ENCODE measurements at places on chromosomes 5 and 9.

DNA sequence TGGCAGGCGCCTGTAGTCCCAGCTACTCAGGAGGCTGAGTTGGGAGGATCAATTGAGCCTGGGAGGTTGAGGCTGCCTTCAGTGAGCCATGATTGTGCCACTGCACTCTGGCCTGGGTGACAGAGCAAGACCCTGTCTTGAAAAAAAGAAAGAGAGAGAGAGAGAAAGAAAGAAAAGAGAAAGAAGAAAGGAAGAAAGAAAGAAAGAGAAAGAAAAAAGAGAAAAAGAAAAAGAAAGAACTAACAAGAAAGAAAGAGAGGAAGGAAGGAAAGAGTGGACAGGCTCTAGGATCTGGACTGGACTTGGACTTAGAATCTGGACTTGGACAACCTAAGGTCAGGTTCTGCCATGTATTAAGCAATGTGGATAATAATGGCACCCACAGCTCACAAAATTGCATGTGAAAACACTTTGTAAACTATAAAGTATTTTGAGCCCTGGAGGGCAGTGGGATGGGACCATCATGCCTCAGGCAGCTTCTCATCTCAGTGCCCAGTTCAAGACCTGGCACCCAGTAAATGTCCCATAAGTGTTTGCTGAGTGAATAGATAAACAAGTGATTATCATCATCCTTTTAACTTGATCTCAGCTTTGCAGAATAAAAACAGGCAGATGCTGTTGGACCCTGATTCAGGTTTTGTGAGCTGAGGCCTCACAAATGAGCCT, 12.8 kb upstream of the PHF19 start:
- DNase-seq: no peak

- no peak for DNase-seq
Observed at GRCh38 chr5:150783422-150783928, 4.9 kb downstream of the SMIM3 start.

GRCh38 chr9:97851446-97851883, 1.6 kb upstream of the FOXE1 start:
- no peak for DNase-seq

GRCh38 chr9:35293376-35293964, 131.7 kb downstream of the UNC13B start:
- no peak for DNase-seq

- no peak for DNase-seq
Observed at GRCh38 chr9:87515006-87515405, 17.3 kb downstream of the DAPK1 start.

GRCh38 chr9:13513716-13514444, 234.4 kb upstream of the MPDZ start:
- DNase-seq: no peak

- no peak for DNase-seq
Observed at GRCh38 chr9:136901516-136902258, 15.4 kb downstream of the TRAF2 start.

DNA sequence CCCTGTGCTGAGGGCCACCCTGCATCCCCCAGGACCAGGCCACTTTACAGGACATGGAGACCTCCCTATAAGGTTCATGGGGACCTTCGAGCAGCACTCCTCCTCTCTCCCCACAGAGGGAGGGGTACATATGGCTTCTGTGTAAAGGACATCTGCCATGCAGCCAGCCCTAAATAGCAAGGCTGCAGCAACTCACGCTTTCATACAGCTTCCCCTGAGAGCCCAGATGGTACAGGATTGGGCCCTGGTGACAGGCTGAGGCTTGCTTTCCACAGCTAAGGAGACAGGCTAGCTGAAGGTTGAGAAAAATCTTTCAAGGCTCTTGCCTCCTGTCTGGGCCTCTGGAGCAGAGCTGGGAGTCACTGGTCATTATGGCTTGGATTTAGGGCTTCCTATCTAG, 147.0 kb upstream of the ZNF366 start:
- DNase-seq: no peak

- DNase-seq: no peak
Observed at GRCh38 chr5:138922494-138922893, 47.4 kb upstream of the LRRTM2 start.

- DNase-seq: no peak
Observed at GRCh38 chr5:3249401-3249800, 346.2 kb upstream of the IRX1 start.

DNA sequence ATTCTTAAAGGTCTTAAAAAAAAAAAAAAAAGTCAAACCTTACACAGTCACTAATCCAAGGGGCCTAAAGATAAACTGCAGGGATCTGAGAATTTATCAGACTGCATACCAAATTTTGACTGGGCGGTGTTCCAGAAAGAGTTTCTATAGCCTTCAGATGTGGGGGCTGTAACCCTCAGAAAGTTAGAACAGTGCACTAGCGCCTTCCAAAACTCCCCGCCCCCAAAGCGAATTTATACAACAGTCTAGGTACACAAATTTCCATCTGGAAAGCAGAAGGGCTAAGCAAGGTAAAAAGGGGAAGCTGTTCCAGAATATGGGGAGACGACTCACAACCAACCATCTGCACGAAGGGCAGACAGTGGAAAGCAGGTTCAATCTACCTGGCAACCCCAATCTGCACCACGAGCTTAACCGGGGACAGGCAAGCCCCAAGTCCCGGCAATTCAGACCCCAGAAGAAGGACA, 813 bp downstream of the ERMP1 start:
- DNase-seq: no peak

DNA sequence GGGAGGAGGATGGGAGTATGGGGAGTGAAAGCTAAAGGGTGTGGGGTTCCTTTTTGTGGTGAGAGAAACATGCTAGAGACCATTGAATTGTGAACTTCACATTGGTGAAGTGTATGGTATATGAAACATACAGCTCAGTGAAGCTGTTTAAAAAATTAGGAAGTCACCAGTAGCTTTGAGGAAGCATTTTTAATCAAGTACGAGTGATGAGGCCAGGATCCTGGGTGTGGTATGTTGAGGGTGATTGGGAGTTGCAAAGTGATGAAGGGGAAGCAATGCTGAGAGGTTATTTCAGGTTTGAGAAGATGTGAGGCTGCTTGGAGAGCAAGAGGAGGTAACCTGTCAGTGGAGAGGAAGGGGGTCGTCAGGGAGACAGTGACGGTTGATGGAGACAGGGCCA, 22.7 kb upstream of the CLK4 start:
- no peak for DNase-seq

DNA sequence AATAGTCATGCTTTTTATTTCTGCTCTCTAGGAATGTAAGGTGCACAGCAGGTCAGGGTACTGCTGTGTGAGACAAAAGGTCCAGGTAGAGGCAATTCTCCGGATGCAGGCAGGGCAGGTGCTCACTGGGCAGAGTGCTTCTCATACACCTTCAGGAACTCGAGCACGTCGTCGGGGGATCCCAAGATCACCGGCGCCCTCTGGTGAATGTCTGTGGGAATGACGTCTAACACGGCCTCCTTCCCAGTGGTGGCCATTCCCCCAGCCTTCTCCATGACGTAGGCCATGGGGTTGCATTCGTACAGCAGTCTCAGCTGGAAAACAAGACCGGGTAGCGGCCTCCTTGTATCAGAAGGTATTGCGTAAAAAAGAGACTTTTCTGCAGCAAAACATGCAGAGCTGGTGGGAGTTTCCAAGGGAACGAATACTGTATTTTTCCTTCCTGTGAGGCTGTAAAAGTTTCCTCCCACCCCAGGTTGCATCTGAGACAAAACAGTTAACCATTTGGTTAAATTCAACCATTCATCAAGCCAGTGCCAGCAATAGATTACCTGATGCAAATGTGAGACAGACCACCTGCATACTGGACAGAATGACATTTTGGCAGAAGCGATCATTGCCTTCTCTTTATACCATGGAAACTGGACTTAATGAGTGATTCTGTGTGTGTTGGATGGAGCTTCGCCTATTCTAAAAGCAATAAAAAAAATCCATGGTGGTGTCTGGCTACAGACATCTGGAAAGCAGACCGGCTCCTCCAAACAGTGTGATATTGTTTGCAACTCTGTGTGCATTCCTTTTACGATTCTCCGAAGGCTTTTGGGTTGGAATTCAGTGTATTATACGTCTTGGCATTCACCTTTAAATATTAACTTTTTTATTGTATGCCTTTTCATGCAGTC, 9.9 kb upstream of the FBP2 start:
- no peak for DNase-seq

DNA sequence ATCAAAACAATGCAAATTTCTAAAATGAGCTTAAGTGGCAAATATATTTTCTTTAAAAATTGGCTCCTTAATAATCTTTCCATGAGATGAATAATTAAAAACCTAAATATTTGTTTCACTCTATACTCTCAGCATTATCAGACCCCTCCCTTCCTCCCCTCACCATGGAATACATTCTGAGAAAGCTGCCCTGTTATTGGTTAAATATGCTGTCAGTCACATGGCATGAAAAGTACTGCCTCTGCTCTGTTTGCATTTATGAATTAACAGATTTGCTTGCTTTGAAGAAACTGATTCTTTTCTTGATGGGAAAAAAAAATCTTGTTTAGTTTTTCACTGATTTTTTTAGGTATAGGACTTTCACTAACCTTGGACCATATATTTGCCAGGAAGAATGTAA, 17.0 kb upstream of the RPS23 start:
- no peak for DNase-seq

DNA sequence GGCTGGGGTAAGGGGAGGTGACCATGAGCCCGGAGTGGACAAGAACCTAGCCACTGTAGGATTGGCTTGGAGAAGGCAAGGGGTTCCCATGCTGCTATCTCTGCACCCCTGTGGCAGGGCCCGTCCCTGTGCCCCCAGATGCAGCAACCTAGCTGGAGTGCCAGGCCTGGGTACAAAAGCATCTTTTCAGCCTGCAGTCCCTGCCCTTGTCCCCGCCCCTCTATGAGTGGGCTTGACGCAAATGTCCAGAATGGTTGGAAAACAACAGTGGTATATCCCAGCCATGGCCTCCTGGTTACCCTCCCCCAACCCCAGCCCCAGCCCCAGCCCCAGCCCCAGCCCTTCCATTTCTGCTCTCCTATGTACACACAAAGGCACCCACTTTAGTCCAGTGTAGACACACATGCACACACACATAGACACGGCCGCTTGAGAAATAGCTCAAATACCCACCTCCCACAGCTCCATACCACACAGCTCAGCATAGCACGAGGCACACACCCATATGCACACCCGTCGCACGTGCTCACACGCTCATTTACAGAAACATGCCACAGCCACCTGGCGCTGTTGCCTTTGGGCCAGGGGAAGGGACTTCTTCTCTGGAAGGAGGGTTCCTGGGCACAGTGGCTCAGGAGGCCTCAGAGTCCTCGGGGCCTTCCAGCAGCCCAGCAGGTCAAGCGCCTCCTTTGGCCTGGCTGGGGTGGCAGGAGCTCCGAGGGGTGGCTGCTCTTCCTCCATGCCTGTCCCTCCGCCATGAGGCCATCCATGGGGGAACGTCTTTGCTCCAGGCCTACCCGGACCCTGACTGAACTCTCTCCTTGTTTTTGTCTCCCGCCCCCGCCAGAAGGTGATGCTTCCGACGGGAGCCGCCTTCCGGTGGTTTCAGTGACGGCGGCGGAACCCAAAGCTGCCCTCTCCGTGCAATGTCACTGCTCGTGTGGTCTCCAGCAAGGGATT, 34.1 kb downstream of the CXXC5 start:
- DNase-seq: no peak

DNA sequence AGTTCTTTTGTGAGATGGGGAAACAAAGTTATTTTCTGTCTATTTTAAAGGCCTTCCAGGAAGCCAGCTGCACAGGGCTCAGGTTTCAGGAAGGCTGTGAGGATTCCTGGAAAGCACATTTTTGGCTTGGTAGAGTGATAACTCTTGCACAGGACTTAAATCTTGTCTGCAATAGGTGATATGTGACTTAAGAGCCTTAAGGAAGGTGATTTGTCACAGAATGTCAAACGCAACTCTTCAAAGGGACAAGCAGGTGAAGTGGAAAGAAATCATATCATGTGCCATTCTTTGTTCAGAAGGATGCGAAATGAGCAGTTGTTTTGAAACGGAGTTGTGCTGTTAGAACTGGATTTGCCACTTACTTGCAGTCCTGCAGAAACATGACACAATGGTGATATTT, 459.3 kb downstream of the MAT2B start:
- no peak for DNase-seq

- DNase-seq: no peak
Observed at GRCh38 chr5:65086234-65086890, 317.6 kb downstream of the CWC27 start.

GRCh38 chr5:88256872-88257271, 11.8 kb downstream of the TMEM161B start:
- DNase-seq: no peak

DNA sequence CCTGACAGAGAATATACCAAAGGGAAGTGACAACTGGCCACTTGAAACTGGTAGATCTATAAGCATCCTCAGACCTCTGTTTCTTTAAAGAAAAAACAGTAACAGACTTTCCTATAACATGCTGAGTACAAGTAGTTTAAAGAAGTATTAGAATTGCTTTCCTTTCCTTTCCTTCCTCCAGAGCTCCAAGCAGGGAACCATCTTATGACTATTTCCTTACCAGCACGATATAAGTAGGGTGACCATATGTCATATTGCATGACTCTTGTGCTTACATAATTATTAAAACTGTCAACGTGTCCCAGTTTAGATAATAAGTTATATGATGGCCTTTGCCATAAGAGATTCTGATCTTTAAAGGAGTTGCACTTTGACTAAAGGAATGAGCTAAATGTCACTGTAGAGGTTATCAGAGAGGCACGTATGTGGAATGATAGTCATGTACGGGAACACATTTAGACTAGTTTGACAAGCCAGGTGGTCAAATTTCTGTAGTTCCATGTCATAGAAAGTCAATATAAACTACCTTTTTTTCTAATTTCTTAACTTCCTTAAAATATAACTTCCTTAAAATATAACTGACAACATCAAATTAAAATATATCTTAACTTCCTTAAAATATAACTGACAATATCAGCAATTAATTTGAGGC, 212.7 kb upstream of the CD180 start:
- no peak for DNase-seq

GRCh38 chr5:63262185-63262981, 683.8 kb downstream of the LRRC70 start:
- no peak for DNase-seq

- no peak for DNase-seq
Observed at GRCh38 chr5:1017691-1018455, 9.3 kb downstream of the NKD2 start.
